ENCODE measurements at places on chromosomes 7 and 10.

- DNase-seq, result no peak
Measured at GRCh38 chr7:116249969-116250553, 39.7 kb downstream of the TES start.

GRCh38 chr7:41787651-41788350 is 84.9 kb upstream of the INHBA start:
- DNase-seq, result no peak

DNA sequence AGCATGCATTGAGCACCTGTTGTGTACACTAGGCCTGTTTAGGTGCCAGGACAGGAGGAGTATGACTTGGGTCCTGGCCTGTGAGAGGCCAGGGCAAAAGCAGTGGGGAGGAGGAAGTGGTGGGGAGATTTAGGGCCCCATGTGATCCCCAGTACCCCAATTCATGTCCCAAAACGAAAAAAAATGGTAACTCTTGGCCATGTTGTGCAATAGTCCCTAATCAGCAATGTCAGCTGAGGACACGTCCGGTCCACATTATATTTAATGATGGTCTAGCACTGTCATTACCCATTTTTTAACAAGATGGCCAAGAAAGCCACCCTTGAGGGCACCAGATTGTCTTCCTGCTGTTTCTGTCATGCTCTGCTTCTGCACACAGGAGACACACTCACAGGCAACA is 142.0 kb upstream of the RET start:
- DNase-seq, result no peak

DNA sequence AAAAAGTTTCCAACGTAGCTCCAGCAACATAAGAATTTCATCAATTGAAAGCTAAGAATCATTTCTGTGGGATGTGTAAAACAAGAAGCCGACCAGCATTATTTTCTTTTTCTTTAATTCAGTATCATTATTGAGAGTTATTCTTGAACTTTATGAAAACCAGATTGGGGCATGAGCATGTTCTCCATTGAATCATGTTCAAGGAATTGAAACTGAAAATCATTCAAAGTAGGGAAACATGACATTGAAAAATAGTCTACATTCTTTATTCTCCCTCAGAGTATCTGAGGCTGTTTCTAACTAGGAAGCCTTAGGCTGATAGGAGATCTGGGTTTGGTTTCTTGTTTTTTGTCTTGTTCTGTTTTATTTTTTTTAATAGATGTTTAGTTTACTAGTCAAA is 253.7 kb downstream of the DYNC1I1 start:
- DNase-seq, result no peak
